Naive thymus-derived CD8-positive, alpha-beta T cell (primary cell): ENCODE measurements at places on chromosomes 4 and X. TPM values are rescaled to one million over a fixed set of nuclear protein-coding genes. Genes with fewer than 3 reads are reported as not detected.

The DCAF8L1 gene
- total RNA-seq, result not detected

The ATP7A gene
- total RNA-seq, result 13.2 TPM

The SSX2 gene
- total RNA-seq, result not detected

The ZNF280C gene
- 5.7 TPM for total RNA-seq

The WAS gene
- total RNA-seq, result 98.4 TPM

The HADH gene
- total RNA-seq, result 23.1 TPM

The SHROOM2 gene
- total RNA-seq, result not detected

The KLHL4 gene
- not detected for total RNA-seq

The RPS6KA6 gene
- 0.30 TPM for total RNA-seq

The CFAP47 gene
- total RNA-seq, result not detected

- DNase-seq, result peak; percentile 34
Observed at GRCh38 chrX:74382613-74383012, 38.7 kb upstream of the SLC16A2 start.

DNA sequence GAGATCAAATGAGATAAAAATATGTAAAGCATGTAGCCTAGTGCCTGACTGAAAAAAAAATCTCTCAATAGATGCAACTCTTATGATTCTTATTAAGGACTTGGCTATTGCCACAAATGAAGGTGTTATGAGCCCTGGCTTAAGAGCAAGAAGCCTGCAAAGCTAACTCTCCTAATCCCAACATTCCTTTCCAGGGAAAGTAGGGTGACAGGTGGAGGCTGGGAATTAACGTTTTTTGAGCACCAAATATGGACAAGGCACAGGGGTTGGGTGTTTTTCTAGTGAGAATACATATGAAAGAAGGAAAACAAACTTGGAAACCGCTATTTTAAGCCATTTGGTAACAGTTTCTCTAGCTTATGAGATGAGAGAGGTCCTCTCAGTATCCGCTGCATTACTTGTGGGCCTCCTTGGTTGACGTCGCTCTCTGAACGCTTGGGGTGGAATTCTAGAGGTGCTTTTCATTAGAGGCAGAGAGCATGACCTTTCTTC is 2.4 kb downstream of the RHOH start:
- DNase-seq, result no peak

- DNase-seq, result no peak
Observed at GRCh38 chrX:17459008-17459611, 84.1 kb downstream of the NHS start.

DNA sequence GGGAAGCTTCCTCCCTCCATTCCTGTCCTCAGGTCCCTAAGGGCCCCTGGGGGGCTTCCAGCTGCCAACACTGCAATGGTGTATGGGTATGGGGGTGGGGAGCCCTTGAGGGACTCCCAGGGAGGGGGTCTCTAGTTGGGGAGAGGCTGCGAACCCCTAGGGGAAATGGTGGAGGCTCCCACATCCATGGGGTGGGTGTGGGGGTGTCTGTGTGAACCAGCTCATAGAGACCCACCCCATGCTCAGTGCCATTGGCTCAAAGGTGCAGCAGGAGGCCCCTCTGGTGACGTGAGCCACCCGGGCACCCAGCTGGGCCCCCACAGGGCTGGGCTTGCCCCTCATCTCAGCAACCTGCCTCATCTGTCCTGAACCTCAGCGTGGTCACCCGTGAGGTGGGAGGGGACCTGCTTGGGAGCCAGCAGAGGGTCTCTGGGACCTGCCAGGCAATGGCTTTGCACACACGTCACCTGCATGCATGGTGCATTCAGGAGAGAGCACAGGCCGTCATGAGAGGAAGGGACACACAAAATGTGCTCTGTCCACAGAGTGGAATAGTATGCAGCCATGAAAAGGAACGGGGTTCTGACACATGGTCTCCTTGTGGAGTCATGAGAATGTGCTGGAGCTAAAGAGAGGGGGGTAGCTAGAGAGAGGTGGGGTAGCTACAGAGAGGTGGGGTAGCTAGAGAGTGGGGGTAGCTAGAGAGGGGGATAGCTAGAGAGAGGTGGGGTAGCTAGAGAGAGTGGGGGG is 22.7 kb upstream of the PLCXD1 start:
- no peak for DNase-seq

DNA sequence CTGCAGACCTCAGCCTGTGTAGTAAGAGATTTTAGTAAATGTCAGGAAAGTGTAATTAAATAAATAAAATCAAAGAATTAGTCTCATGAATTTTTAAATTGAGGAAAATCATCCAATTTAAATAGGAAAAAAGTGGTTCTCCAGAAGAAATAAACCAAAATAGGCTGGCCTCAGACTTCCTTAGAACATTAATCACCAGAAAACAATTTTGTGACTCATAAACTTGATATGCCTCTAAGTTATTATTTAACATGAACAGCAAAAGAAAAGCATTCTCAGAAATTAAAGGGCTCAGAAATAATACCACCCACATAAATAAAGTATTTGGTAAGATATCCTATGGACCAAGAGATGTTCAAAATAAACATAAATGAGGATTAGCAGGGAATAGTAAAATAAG is 14.3 kb downstream of the FAM47B start:
- no peak for DNase-seq

DNA sequence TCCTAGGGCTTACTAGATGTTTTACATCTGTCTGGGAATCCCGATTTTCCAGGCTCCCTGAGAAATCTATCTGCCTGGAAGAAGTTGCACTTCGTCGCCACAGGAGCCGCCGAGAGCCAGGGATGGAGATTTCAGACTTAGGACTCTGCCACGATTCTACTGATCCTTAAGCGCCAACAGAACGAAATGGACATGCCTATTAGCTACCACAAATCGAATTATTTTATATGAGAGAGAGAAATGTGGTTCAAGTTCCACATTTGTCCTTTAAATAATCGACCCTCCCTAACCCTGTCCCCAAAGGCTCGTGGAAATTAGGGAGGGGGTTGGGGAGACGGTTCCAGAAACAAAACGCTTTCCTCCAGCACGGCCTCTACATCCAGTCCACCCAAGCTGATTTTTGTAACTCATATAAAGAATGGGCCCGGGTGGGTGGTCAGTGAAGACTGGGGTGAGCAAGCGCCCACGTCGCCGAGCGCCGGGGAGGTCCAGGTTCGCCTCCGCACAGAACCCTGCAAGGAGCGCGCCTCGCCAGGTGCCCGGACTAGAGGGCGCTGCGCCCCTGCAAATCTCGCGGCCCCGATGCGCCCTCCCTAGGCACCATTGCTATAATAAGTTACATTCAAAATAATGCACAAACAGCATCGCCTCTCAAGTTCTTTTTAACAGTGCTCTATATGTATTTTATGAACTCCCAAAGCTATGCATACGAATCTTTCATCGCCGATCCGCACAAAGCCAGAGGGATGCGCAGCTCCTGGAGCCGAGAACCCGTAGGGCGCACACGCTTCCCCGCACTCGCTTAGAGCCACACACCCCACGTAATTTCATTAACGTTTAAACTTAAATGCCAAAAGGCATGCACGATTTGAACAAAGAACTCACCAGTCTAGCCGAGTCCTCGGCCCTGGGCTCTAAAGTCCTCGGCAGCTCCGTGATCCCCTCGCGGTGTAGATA is 2.1 kb upstream of the FAT1 start:
- DNase-seq, result no peak

DNA sequence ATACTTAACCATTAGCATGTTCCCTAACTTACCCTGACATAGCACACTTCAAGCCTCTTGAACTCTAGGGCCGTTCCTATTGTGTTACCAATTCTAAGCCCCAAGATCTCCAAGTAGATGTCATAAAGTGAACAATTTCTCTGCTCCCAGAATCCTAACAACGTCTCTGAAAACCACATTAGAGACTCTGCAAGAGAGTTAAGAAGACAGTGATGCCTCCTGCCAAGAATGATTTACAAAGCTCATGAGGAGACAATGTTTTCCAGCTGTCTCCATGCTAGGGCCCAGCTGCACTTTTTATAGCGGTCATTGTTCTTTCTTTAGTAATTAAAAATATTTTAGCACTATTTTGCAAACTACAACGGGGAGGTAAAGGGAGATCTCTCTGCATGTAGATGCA is 358.4 kb downstream of the PPP3CA start:
- no peak for DNase-seq

DNA sequence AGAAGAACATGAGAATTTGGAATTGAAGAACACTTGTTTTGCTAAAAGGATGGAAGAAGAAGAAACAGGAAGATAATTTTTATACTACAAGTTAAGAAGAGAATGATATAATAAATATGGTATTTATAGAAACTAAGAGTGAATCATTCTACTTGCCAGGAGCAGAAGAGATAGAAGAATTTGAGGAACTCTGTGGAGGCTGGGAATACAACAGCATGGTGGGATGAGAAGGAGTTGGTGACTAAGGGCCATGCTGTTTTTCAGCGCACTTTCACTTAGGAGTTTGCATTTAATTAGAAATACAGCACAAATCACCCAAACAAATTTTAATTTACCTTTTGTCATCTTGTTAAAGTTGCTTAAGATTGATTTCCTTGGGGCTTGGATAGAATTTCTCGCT is 20.5 kb downstream of the HADH start:
- DNase-seq, result no peak

- no peak for DNase-seq
Observed at GRCh38 chr4:118955515-118955914, 66.9 kb downstream of the SYNPO2 start.

DNA sequence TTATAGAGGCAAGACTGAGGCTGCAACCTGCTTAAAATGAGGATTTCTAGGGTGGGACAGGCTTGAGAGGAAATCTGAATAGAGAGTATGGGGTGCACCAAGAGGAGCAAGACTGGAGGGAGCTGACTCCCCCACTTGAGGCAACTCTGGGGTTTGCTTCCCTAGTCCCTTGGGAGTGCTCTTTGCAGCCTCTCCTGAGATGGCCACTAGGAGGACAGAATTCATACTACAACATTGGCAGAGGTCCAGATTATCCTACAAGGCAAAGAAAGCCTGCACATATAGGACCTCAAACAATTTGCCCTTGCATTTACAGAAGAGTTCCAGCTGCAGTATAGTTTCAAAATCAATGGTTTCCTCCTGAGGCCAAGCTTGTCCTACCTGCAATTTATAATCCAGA is 830.9 kb downstream of the TECRL start:
- no peak for DNase-seq

DNA sequence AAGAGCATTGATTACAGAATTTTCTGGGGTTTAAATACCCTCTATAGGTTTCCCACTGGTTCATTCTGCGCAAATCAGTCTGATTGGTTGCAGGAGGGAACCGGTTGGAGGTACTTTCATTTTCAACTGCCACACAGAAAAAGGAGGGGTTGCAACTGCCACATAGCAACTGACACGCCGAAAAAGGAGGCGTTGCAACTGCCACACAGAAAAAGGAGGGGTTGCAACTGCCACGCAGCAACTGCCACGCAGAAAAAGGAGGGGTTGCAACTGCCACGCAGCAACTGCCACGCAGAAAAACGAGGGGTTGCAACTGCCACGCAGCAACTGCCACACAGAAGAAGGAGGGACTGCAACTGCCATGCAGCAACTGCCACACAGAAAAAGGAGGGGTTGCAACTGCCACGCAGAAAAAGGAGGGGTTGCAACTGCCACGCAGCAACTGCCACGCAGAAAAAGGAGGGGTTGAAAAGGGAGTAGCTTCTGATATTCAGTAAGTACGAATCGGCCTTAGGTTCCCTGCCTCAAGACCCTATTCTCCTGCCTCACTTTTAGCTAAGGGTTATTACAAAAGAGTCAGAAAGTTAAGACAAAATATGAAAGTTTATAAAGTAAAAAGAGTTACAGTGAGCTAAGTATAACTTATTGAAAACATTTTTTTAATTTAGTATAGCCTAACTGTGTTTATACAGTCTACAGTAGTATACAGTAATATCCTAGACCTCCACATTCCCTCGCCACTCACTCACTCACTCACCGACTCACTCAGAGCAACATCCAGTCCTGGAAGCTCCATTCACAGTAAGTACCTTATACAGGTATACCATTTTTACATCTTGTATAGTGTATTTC is 431.8 kb downstream of the KCTD8 start:
- DNase-seq, result no peak

GRCh38 chrX:113743069-113743468 is 840.8 kb upstream of the HTR2C start:
- no peak for DNase-seq

GRCh38 chr4:141132072-141132708 is 1.1 kb downstream of the RNF150 start:
- DNase-seq, result peak; percentile 7

- no peak for DNase-seq
Observed at GRCh38 chr4:151874328-151874727, 113.5 kb upstream of the GATB start.

DNA sequence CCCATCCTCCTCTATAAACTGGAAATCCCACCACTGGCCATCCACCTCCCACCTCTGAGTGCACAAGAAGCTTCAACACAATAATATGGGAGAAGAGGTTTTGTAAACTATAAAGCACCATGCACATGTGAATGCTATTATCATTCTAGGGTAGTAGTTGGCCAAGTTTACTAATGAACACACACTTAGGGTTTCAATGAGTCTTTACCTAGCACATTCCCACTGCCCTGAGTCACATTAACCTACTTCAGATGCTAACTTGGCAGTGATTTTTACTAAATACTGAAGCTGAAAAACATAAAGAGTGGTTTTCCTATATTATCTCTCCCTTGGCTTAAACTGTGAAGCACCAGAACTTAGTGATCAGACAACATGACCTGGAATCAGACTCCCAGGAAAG is 93.9 kb downstream of the SH3KBP1 start:
- no peak for DNase-seq

DNA sequence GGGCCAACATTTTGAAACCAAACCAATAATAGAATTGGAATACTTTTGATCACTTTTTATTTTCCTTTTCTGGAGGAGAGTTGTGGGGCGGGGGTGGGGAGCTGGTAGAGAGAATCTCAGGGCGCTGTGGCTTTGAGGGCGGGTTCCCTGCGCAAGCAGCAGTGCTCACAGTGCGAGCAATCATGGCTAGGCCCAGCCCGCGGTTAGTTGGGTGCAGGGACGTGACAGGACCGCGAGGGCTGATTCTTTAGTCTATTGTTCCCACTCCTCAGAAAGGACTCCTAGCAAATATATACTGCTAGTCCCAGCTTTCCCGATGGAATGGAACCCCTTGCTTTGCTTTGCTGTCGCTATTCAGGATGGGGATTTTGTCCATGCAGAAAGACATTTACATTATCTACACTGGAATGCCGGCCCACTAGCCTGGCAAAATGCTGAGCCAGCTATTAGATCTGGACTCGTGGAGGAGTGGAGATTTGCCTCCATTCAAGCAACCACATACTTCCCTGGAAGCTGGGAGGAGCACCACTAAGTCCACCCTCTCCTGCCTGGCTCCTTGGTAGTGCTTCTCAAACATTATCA is 23.9 kb upstream of the APLN start:
- no peak for DNase-seq

GRCh38 chr4:114423582-114423981 is 175.0 kb upstream of the UGT8 start:
- no peak for DNase-seq

- no peak for DNase-seq
Observed at GRCh38 chr4:133154725-133155124, 5.6 kb downstream of the PCDH10 start.

DNA sequence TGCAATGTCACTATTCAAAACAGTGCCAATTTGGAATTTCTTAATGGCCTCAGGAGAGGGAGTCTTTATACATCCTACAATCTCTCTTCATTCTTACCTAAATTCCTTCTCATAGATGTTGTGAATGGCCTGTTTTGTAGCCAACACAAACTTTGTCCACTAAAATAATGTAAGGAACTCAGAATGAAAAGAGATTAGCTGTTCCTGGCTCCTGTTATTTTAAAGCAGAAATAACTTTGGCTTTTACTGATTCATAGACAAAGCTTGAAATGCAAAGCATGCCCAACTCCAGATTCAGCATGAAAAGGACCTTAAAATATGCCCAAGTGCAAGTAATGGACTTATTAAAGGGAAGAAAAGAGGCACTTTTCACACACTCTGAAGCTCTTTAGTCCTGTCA is 146.0 kb upstream of the GPC4 start:
- no peak for DNase-seq

GRCh38 chr4:140611854-140612253 is 43.1 kb upstream of the UCP1 start:
- no peak for DNase-seq
